ENCODE measurements at places on chromosomes 1 and 21. TPM values are rescaled to one million over a fixed set of nuclear protein-coding genes. Genes with fewer than 3 reads are reported as not detected.

Gene OMA1
- total RNA-seq = 12.2 TPM

GRCh38 chr1:161260376-161261260, 2.1 kb downstream of the PCP4L1 start:
- peaks cover 56% of the 10 kb centered on the region for H3K27me3 ChIP-seq
- peaks cover 19% of the 10 kb centered on the region for H3K36me3 ChIP-seq
- H3K27ac ChIP-seq = no peak overlapping the region
- DNase-seq = no peak
- H3K4me1 ChIP-seq = peaks cover 25% of the 10 kb centered on the region

Gene VSIG8
- total RNA-seq = not detected

Gene HSD3B2
- total RNA-seq = not detected

Gene UMODL1
- 0.39 TPM for total RNA-seq

Gene ZNF436
- 8.8 TPM for total RNA-seq

DNA sequence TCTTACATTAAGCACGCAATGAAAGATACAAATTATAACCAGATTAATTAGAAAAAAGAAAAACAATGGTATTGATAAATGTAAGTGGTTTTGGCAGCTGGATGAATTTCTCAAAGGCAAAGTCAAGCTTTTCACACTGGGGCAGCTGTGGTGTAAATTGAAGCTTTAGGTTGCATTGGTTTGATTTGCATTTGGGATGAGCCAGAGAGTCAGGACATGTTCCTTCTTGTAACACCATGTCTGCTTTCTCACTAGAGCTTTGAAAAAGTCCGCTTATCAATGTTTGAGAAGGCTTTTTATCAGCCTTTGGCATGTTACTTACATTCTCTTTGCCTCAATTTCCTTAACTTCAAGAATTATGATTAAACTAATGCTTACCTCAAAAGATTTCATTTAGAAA, 173.9 kb downstream of the GPATCH2 start:
- no peak overlapping the region for H3K27ac ChIP-seq
- DNase-seq = no peak
- H3K36me3 ChIP-seq = no peaks in the 10 kb centered on the region
- no peak overlapping the region for H3K4me3 ChIP-seq
- H3K4me1 ChIP-seq = no peaks in the 10 kb centered on the region
- H3K27me3 ChIP-seq = no peaks in the 10 kb centered on the region

- H3K36me3 ChIP-seq = no peaks in the 10 kb centered on the region
- DNase-seq = no peak
- H3K4me3 ChIP-seq = no peak overlapping the region
- peaks cover 12% of the 10 kb centered on the region for H3K4me1 ChIP-seq
Measured at GRCh38 chr1:207648334-207649209, 3.6 kb downstream of the CR1L start.

Data from activated T-cell treated with anti-CD3 and anti-CD28 coated beads, Interleukin-2, amount 50 U/mL, for 72 hours (primary cell).